HEK293T (cell line): ENCODE measurements at places on chromosomes 11 and 22.

GRCh38 chr11:63375434-63375833, 5.8 kb downstream of the SLC22A9 start:
- DNase-seq = no peak

- peak; percentile 43 for DNase-seq
Measured at GRCh38 chr11:27183672-27184457, 143.2 kb downstream of the BBOX1 start.

DNA sequence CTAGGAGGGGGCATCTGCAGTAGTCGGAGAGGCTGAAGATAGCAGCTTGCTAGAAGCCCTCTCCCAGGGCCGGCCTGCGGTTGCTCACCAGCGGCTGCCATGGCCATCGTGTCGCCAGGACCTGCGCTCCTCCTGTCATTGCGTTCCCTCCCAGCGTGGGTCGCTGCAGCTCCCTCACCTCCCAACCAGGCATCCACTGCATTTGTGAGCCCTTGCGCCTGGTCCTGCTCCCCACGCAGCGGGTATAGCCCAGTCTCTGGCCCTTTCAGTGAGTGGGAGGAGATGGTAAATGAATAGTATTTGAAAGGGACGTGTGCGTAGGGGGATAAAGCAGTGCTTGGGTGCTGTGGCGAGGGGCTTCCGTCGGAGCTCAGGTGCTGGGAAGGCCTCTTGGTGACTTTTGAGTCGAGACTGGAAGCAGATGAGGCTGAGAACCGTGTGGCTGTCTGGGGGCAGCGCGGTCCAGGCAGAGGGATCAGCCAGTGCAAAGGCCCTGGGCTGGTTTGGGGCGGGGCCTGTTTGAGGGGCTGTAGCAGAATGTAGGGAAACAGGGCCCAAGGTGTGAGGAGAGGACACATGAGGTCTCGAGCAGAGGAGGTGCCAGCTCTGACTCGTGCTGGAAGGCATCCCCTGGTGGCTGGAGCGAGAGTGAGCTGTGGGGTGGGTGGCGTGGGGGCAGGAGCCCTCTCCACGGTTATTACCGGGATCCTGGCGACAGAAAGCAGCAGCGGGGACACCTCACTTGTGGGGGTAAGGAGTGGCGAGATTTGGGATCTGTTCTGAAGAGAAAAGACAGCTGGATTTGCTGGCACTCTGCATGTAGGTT, 39.3 kb downstream of the LRP5 start:
- no peak for DNase-seq

GRCh38 chr11:132073787-132074186, 703.4 kb downstream of the NTM start:
- DNase-seq = no peak

DNA sequence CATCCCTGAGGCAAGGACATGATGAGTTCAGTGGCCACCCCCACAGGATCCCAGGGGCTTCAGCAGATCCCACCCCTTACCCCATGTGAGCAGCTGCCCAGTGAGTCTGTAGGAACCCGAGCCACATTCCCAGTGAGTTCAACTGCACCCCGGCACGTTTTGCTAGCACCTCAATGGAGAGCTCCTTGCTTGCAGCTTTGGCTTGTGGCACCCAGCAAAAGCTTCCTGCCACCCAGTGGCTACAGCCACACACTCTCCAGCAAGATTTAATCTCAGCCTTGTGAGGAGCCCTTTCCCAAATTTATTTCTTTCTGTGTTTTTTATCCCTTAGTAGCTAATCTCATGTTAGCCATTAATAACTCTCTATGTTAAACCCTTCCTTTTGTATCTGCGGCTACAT, 4.0 kb downstream of the SAA1 start:
- no peak for DNase-seq

DNA sequence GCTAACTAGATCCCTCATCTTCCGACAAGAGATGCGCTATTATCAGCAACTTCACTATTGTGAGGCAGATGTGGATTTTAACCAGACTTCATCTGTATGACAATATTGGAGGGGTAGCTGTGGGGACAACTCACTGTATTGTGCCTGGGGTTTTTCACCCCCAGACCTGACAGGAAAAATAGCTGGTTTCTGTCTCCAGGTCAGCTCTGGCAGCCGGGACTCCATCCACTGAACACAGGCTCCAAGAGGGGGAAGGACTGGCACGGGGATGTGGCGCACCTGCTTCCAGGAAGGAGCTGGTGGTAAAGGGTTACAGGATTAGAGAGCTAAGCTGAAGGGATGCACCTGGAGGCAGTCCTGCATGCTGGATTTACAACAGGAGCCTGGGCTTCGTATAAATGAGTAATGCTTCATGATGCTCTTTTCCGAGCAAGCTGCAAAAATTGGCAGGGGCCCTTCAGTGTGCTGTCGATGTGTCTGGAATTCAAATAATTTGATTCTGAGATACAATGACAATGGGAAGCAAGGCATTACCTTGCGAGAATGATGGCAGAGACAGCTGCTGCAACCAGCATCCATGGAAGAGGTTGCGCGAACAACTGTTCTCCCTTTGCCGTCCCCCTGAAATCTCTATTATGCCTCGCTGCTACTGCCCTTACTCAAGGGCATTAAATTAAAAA, 49.5 kb downstream of the LMO2 start:
- no peak for DNase-seq

GRCh38 chr22:28231441-28231840, 312.4 kb upstream of the PITPNB start:
- peak; percentile 39 for DNase-seq

DNA sequence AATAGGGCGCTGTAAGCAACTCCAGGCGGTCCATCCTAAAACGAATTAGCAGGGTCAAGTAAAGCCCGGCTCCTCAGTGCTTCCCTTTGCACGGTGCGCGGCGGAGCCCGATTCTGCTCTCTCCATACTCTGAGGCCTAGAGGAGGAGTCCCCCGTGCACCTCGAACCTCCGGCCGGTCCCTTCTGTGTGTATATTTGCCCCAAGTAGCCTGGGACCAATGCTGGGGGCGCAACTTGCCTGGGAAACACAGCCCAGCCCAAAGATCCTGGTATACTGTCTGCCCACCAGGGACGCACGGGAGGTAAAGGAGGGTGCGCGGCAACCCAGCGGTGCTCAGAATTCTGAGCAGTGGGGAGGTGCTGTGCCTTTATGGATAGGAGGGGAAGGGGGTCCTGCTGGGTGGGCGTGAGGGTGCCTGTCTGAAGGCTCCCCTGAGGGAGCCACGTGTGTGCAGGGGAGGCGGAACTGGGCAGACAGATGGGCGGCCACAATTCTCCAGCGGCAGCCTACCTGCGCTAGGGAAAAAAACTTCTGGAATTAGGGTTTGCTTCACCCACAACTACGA, 4.8 kb upstream of the TBX1 start:
- no peak for DNase-seq

DNA sequence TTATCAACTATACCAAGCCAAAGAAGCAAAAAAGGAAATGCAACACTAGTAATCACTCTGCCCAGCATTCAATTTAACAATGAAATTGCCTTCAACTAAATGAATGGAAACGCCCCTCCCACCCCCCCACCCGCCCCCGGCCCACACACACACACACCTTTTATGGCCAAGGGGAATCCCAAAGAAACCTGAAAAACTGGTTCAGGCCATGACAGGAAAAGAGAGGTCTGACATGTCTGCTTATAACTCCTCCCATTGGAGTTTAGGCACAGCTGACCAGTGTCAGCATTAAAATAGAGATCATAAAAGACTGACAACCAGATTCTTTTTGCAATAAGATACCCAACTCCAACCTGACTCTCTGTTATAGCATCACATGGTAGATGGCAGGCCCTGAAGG, 42.6 kb downstream of the ACER3 start:
- DNase-seq = no peak

- DNase-seq = no peak
Measured at GRCh38 chr11:9606809-9607510, 33.5 kb downstream of the WEE1 start.

DNA sequence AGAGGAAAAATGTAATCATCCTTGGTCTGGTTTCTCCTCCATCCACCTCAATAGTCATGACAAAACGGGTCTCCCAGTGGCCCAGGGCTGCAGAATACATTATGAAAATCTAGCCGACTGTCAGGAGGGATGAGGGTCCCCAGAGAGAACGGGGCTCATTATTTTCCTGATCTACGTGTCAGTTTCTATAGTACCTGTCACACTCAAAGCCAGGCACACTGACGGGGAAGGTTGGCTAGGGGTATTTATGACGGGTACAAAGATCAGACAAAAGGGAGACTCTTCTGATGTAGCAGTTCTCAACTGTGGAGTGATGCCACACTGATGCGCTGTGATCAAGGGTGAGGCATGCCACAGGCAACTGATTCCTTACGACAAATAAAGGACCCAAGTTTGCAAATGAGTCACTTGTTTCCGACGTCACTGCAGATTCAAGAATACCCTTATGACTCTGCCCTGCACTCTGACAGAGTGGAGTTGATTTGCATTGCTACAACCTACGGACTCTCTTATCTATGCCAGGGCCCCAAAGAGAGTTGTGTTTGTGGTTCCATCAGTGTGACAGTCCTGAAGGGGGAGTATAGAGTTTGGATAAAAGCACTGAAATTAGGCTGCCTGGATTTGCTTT, 188.2 kb upstream of the TBCEL start:
- DNase-seq = no peak

DNA sequence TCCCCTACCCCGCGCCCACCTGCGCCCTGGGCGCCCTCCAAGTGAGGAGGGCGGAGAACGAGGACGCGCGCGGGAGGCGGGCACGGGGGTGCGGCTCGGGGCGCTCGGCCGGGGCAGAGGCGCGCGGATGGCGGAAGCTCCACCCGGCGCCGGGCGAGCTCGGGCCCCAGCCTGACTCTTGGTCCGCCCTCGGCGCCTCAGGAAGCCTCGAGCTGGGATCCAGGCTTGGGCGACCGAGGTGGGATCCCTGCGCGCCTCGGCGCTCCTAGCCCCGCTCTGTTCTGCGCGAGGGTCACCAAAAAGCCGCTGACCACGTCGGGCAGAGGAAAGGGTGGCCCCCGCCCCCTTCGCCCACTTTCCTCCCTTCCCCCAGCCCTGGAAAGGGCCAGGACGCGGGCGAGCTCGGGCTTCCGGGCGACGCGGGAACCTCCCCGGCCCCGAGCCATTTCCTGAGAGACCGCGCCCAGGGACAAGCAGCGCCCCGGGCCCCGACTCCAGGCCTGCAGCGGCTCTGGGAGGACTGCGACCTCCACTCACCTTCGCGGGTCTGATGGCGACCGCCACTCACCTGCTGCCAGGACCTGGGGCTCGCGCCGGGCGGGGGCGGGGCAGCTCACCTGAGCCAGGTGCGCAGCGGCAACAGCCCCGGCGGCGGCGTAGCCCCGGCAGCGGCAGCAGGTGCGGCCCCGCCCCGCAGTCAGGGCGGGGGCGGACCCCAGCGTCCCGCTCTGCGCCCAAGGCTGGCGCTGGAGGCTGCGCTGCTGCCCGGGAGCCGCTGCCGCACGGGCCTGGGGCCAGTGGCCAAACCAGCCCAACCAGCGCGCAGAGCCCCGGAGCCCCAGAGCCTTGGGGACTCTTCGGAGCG, 2.2 kb upstream of the SIGIRR start:
- DNase-seq = no peak

DNA sequence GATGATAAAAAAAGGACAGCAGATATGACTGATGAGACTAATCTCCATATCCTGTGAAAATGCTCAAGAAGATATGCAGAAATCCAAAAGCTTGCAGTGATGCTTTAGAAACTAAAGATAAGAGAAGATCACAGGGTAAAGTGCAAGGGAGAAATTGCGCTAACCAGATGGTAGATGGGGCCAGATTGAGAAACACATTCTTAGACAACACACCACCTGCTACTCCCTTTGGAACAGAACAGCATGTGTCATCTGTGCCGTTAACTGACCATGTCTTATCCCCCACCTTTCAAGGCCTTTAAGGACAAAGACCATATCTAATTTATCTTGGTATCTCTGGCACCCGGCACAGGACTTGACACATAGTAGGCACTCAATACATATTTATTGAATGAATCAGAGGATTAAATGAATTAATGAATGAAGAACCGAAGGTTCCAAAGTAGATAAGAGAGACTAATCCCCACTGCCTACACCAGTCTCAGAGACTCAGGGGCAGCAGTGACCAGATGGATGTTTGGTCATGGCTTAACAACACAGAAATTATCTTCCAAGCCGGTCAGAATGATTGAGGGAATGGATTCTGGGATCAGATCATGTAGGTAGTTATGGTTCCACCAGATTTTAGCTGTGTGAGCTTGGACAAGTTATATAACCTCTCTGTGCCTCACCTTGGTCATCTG, 12.3 kb upstream of the P2RY2 start:
- DNase-seq = no peak

DNA sequence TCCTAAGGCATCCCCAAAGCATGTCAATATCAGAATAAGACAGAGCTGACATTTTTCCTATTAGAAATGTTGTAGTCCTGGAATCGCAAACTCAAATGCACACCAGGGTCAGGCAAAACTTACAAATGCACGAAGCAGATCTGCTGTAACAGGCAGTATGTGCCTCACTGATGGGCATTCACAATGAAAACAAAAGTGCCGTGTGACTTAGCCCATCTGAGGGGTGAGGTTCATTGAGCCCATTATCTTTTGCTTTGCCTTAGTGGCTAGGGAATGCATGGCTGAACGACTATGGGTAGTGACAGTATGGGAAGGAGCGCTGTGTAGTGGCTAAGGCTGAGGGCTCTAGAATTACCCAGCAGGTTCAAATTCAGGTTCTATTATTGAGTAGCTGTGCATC, 43.1 kb upstream of the RASSF10 start:
- no peak for DNase-seq

DNA sequence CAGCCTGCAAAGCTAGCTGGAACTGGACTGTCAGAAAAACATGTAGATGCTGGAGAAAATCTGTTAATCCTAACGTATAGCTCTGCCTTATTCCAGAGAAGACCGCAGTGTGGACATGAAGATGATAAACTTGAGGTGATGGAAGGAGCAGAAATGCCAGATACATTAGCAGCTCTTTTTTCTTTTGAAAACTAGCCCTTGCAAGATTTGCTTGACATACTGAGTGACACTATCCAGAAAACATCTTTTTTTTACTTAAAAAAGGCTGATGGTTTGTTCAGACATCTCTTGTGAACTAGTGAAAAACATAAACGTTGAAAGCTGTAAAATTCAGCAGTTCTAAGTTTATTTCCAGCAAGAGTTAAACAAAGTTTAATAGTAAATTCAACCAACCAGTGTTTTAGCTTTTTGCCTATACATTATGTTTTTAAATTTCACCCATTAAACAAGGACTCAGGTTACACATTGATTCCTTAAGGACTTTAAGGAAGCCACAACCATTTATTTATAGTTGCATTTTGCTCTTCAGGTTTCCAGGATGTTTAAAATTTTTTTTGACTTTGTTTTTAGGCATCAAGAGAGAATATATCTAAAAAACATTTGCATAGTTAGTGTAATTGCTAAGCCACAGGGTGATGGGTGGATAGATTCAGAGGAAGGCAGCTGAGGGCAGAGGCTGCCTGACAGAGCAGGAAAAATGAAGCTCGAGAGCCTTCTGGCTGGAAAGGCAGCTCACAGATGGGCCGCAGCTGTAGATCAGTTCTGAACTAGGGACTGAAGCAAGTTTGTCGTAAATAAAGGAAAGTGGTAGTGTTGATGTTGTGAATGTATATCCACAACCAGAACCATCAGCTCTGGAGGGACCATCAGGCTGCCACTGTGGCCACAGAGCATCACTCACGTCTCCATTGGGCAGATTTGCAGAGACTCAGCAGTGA, 9.5 kb downstream of the SNAP29 start:
- DNase-seq = no peak
